ENCODE measurements at places on chromosomes 16 and 17. TPM values are rescaled to one million over a fixed set of nuclear protein-coding genes. Genes with fewer than 3 reads are reported as not detected.

Gene CEMP1
- total RNA-seq = 0.12 TPM

Gene PEMT
- 68.0 TPM for total RNA-seq

Gene HS3ST3B1
- 0.77 TPM for total RNA-seq

Gene MPHOSPH6
- total RNA-seq = 24.2 TPM

Gene HOXB7
- total RNA-seq = 30.8 TPM

Gene RND2
- 0.13 TPM for total RNA-seq

Gene LIMD2
- 11.1 TPM for total RNA-seq

Gene HOXB1
- not detected for total RNA-seq

Gene DPEP2
- not detected for total RNA-seq

Gene SIAH1
- total RNA-seq = 10.9 TPM

Gene NUDT7
- 5.1 TPM for total RNA-seq

Gene GLG1
- total RNA-seq = 43.8 TPM

Gene ST6GALNAC1
- not detected for total RNA-seq

Gene RIPOR1
- 40.3 TPM for total RNA-seq

Gene CDH3
- 0.19 TPM for total RNA-seq

Gene SOX9
- 6.6 TPM for total RNA-seq

Gene PRSS22
- 1.3 TPM for total RNA-seq

Gene KCNH6
- total RNA-seq = not detected
